ENCODE measurements at places on chromosomes 2 and 18.

DNA sequence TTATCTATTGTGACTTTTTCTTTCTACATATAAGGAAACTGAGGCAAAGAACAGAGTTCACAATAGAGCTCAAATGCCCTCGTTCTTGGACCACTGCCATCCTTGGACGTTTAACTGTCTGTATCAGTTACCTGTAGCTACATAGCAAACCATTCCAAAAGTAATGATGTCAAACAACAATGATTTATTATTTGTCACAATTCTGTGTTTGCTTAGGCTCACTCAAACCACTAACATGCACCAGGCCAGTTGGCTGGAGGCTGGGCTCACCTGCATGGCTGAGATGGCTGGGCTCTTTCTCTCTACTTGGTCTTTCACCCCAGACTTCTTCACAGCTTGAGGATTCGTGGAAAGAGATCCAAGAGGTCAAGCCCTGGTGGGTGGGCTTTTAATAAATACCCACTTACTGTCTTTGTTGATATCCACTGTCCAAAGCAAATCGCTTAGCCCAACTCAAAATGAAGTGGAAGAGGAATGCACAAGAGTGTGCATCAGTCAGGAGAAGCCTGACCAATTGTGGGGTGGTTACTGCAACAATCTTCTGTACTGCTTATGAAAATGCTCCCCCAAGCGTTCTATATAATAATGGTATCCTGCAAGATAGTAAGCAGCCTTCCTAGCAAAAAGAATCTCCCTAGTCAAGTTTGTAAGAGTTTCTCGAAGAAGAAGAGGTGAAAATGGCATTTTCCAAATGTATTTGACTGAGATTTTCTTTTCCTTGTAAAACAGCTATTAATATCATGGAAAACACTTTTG is 163.5 kb upstream of the NT5C1B start:
- DNase-seq, result no peak

- DNase-seq, result no peak
Measured at GRCh38 chr2:55498582-55498981, 20.9 kb upstream of the CFAP36 start.

GRCh38 chr2:3172265-3172935 is 205.2 kb downstream of the EIPR1 start:
- DNase-seq, result no peak

DNA sequence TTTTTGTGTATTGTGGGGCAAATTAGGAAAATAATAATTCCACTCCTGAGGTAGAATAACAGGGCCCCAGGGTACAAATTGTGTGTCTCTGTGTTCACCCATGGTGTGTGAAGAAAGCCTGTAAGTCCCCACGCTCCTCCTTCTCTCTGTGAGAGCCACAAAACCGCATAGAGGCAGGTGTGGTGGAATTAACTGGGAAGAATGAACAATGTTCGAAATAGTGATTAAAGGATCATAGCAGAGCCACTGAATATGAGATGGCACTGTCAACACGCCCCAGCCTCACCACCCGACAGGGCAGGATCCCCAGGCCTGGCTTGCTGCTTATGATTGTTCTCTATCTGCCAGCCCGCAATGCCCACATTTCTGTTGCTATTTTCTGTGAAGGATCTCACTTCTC is 14.1 kb downstream of the IL1RN start:
- no peak for DNase-seq

DNA sequence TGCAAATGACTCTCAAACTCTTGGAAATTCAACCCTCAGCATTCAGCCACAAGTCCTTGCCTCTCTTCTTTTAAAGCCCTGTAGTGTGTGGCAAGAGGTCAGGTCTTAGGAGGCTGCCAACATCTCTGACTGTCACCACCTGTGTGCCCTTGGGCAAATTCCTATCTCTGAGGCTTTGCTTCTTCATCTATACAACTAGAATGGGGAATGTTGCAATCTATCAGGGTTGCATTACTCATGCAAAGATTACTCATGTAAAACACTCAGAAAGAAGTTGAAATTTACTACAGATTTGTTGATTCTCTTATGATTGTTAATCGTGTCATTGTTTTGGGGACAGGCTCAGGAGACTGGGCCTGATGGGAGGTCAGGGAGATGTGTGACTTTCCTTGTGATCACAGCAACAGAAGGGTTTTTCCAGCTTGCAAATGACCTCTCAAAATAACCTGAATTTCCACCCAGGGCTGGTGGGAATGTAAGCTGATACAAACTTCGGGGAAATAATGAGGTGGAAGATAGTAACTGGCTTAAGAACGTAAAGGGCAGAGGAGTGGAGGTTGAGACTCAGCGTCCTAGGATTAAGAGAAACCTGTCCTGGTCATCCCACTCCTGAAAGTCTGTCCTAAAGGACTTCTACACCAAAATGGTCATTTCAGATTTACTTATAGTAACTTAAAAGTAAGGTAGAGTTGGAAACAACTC is 32.1 kb upstream of the SIGLEC15 start:
- DNase-seq, result no peak

- DNase-seq, result no peak
Measured at GRCh38 chr2:18398833-18399232, 161.6 kb downstream of the RDH14 start.

Measured in C1 segment of cervical spinal cord (tissue), 14 donors.